GM13977 (cell line): ENCODE measurements at places on chromosomes 12 and 14.

GRCh38 chr12:106042037-106042436 is 96.7 kb downstream of the NUAK1 start:
- no peak for DNase-seq

DNA sequence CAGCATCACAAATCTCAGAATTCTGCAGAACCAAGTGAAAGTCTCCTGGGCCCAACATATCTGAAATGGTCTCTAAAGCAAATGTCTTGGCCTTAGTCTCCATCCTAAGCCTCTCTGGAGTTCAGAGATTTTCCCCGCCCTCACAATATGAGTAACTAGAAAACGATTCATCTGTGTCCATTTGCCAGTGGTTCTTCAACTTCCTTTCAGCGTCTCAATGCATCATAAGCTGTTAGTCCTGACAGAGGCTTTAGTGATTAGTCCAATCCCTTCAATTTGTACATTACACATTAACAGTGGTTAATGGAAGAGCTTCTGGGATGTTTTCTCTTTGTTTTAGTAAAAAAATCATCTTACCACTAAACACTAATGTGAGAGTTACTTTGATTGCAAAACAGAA is 17.4 kb downstream of the NPC2 start:
- DNase-seq: no peak

GRCh38 chr12:93113317-93114006 is 184.4 kb upstream of the EEA1 start:
- no peak for DNase-seq

DNA sequence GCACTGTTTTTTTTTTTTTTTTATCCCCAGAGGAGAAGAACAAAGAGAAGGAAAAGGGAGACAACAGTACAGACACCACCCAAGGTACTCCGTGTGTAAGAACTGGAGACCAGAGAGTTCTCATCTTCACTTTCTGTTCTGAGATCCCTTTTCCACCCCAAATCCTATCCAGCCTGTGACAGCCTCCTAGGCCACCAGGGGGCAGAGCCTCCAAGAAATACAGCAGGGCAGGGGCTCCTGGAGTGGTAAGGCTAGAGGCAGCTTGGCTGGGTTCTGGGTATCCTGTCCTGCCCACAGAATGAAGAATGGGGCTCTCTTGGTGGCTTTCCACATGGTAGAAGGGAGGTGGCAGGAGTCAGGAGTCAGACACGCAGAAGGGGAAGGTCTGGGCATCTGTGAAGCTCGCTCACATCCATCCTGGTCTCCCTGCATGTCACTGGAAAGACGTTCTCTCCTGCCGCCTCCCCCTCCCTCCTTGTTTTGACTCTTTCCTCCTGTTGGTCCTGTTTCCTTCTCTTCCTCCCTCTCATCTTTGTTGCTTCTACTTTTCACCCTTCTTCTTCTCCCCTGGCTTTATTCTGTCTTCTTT is 12.0 kb downstream of the CLSTN3 start:
- peak; percentile 57 for DNase-seq

DNA sequence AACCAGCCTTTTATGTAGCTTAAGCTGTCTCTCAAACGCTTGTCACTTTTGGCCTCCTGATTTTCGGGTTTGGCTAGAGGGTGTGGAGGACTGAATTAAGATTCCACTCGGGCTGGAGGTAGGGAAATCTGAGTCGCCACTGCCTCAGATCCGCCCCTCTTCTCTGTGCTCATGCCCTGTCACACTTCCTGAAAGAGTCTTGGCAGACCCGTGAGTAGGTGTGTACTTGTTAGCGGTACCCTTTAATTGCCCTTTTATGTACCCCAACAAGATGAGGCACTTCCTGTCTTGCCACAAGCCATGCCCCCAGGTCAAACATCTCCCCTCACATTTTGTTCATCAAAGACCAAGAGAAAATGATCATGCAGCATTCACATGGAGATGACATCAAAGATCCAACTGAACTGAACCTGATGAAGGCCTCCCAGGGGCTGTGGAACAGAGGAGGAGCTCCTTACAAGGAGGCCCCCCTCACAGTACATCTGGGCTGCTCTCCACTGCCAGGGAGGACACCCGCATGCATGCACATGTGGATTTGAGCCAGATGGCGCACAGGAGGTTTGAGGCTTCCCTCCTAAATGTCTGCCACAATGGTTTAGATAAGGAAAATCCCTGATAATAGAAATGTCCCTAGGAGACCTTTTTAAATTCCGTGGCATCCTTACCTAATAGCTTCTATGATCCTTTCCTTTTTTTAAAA is 86.5 kb upstream of the CDKN3 start:
- no peak for DNase-seq

- no peak for DNase-seq
Measured at GRCh38 chr14:79080040-79080439, 909.9 kb downstream of the NRXN3 start.

- DNase-seq: no peak
Measured at GRCh38 chr12:47881826-47882427, 22.9 kb downstream of the VDR start.

DNA sequence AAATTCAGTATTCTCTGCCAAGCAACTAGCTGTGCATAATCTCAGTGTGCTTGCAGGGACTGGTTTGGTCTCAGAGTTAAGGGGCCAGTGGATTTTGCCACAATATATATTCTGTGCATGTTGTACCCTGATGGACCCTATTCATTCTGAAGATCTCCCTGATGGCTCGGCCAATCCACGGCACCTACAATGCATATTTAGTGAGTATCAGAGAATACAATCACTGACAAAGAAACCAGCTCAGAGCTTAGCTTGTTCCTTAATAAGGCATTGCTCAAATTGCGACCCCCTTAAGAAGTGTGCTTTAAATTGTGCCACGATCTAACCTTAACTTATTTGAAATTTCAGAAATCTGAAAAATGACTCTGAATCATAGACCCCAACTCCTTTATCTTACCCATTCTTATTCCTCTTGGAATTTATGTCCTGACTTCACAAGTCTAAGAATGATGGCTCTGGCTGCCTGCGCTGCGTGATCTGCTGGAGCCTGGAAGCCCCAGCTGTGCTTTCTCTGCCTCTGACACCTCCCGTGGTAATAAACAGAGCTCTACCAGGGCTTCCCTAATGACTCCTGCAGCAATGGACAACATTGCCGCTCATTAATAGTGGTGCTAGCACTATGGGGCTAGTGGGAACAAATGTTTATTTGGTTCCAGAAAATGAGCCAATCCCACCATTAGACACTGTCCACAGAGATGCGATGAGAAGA is 9.0 kb upstream of the DCAF4 start:
- no peak for DNase-seq

GRCh38 chr14:77151918-77152588 is 10.5 kb upstream of the ZDHHC22 start:
- peak; percentile 77 for DNase-seq

DNA sequence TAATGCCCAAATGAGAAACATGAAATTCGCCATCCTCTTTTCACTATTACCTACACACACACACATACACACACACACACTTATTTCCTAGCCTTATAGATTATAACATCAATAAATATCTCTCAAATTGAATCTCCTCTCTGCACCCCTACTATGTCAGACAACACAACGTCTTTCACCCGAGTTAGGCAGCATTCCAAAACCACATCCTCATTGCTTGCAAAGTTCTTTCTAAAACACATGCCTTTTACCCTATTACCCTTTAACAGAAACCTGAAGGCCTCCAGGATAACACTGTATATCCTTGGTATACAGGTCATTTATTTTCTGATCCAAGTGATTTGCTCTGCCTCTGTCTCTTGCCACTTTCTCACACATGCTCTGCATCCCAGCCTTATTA is 56.3 kb downstream of the KCNH5 start:
- DNase-seq: no peak

- DNase-seq: no peak
Measured at GRCh38 chr14:52856139-52856538, 64.7 kb upstream of the GNPNAT1 start.

GRCh38 chr14:55249423-55249822 is 21.8 kb upstream of the FBXO34 start:
- no peak for DNase-seq

DNA sequence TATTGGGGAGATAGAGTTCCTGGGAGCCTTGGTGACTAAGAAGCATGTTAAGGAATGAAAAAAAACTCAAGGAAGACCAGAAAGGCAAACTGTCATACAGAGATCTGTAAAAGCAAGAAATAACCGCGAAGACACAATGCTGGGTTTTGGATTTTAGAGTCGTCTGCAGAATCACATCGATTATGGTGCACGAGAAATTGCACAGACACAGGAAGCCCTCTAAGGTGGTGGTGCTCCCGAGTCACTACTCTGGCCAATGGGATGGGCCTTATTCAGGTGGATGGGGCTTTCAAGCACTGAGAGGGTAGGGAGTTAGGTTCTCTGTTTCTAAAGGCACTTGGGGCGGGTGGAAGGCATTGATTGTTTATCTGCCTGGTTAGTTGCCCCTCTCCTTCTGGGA is 10.3 kb upstream of the FLVCR2 start:
- DNase-seq: no peak

- DNase-seq: peak; percentile 4
Measured at GRCh38 chr14:82642425-82642824, 1108.8 kb upstream of the SEL1L start.

DNA sequence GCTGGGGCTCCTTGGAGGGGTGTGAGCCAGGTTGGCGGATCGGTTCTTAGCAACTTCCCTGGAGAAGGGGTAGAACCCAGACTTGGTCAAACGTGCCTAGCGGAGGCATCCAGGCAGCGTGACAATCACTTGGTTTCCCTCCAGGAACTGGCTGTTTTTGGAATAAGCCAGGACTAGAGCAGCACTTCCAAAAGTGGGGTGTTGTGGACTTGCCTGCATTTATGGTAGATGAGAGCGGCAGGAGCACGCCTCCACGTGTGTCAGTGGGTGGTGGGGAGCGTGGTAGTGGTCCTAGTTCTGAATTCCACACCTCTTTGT is 2.8 kb downstream of the PRMT8 start:
- no peak for DNase-seq

DNA sequence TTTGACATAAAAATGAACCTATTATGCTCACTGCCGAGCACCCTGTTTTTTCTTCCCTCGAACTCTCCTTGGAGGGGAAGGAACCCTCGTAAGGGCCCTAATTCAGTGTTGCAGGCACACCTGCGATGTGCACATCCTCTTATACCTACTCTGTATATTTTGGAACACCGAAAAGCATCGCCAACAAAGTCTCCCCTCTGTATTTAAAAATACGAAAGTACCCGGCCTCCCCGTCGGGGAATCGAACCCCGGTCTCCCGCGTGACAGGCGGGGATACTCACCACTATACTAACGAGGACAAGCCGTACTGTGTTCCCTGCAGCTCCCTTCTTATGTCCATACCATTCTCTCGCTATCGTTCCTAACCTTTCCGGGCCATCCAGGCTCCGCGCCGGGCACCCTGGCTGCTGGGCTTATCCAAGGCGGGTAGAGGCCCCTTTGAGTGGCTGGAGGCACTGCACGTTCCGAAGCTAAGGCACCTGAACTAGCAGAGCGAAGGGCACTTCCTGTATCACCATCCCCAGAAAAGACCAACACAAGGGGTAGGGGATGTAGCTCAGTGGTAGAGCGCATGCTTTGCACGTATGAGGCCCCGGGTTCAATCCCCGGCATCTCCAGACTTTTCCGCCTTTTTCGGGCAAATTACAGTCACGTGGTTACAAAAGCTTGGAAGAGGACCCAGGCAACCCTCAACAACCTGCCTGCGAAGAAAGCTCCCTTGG is 25.1 kb upstream of the UBC start:
- DNase-seq: no peak

DNA sequence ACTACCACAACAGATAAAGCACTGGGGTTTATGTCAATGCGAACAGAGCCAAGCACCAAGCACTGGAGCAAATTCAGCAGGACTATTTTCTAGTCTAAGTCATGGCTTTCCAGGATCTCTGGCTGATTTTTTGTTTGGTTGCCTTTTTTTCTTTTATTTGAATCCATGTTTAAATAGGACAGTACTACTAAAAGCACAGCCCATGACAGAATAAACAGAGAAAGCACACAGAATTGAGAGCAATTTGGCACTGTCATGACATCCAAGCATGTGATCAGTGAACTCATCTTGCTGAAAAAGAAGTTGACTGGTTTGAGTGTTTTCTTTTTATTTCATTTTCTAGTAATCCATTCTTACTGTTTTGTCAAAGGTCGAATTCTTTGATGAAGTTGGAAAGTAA is 23.1 kb upstream of the RERG start:
- DNase-seq: no peak

GRCh38 chr12:52014567-52015530 is 8.1 kb downstream of the TAMALIN start:
- no peak for DNase-seq

DNA sequence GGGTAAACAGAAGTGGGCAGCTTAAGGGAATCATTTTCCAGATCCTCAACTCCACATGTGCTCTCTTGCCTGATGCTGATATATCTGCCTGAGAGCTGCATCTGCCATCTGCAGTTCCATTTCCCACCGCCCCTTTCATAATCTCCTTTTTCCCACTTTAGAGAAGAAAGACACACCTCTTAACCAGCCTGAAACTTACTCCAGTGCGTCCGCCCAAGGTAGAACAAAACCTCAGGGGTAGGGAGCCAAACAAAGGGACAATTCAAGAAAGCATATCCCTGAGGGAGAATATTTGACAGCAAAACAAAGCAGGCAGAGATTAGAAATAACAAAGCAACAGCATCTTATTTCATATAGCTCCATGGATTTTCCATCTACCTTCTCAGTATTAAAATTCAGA is 4.3 kb downstream of the MDM1 start:
- no peak for DNase-seq

- no peak for DNase-seq
Measured at GRCh38 chr12:123931686-123932321, 40.8 kb downstream of the CCDC92 start.

- no peak for DNase-seq
Measured at GRCh38 chr12:105935106-105935505, 203.6 kb downstream of the NUAK1 start.

GRCh38 chr12:78004249-78005093 is 173.8 kb downstream of the NAV3 start:
- no peak for DNase-seq

GRCh38 chr12:12616512-12617310 is 5.0 kb downstream of the CREBL2 start:
- DNase-seq: no peak

GRCh38 chr12:6888360-6888759 is 15.3 kb upstream of the SPSB2 start:
- DNase-seq: no peak

DNA sequence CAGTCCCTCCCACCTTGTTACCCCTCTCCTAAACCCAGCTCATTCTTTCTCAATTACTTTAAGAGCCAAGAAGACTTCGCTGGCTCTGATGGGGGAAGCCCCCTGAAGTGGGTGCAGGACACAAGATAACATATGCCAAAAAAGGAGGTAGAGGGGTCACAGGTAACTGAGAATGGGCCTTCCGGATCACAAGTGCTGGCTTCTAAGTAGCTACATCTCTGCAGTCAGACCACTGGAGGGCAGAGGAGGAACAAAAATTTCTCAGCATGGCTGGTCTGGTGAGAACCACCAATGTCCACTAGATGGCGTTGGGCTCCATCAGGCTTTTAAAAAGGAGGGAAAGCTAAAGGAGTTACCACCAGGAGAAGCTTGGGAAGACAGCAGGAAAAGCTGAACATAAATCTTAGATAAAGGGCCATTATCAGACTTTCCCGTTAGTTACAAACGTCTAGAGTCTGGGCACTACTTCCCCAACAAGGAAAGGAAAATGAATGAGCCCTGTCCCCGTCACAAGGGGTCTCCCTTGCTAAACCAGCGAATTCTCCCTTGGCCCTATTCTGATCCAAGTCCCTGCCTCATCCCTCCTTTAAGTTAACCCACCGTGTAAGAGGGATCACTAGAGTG is 11.6 kb upstream of the CDH24 start:
- peak; percentile 93 for DNase-seq

- DNase-seq: peak; percentile 30
Measured at GRCh38 chr12:101876322-101876860, 989 bp upstream of the DRAM1 start.
